Ascending aorta (tissue), 2 donors: ENCODE measurements at places on chromosomes 7 and 10. TPM values are rescaled to one million over a fixed set of nuclear protein-coding genes. Genes with fewer than 3 reads are reported as not detected.
A peak's percentile ranks its signal among the peaks of the same experiment; 100 is the strongest.

DNA sequence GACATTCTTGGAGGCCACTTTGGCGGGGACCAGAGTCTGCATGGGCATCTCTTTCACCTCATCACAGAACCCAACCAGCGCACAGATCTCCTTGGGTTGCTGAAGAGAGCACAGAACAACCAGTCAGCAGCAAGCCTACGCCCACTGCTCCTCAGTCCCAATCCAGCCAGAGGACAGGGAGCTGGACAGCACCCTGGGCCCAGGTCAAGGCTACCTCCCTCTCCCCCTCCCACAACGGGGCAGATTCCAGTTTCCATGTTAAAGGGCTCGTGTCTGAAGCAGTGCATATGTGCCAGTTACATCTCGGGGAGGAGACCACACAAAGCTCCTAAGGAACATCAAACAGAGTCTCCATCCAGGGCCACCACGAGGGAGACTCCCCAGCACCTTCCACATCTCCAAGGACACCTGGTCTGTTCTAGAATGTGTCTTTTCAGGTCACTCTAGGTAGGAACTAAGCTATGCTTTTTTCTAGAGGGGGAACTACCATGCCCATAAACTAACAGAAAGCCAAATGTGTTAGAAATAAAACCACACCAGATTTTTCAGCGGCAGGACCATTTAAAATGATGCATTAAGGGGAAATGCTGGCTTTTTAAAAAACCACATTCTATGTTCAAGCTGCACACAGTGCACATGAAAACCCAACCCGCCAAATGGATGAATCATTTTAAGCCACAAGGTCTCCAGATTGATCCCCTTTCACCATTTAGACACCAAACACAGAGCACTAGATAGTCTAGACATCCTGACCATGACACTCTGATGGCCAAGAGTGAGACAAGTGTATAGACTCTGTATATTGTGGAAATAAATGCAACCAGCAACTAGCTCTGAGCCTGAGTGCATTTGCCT lies 28.9 kb downstream of the PSAP start:
- no peak for DNase-seq

- DNase-seq = no peak
Measured at GRCh38 chr10:29835055-29835454, 200.3 kb upstream of the SVIL start.

DNA sequence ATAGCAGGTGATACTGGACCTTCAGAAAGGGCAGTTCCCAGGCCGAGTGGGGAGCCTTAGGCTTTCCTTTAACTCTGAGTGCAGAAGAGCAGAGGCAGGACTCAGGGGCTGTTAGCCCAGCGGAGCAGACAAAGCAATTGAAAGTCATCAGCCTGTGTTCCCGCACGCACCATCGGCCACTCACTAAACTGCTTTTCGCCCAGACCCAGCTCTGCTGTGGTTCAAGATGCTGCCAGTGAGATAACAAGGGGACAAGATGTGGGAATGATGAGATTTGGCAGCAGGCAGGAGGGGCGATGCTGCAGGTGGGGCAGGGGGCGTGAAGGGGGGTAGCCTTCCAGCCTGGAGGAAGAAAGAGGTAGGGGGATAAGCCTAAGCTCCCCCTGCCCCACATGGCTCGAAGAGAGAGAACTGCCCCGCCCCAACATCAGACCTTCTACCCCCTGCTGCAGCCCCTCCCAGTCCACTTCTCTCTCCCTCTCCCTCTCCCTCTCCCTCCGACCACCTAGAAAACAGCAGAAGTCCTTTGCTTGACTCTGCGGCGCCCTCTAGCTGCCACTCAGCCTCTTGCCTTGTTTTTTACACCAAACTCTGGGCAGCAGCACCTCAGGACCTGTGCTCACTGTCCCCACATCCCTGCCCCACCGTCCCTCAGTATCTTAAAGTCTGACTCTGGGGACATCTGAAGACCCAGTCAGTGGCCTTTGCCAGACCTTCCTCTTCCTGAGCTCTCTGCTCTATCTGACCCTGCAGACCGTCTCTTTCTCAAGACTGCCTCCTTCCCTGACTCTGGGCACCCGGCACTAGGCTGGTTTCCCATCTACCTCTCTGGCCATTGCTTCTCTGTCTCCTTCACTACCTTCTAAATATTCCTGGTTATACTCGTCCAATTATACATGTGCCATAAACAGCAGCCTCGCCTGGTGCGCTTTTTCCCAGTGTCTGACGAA lies 110.5 kb downstream of the C10orf105 start:
- DNase-seq = no peak

DNA sequence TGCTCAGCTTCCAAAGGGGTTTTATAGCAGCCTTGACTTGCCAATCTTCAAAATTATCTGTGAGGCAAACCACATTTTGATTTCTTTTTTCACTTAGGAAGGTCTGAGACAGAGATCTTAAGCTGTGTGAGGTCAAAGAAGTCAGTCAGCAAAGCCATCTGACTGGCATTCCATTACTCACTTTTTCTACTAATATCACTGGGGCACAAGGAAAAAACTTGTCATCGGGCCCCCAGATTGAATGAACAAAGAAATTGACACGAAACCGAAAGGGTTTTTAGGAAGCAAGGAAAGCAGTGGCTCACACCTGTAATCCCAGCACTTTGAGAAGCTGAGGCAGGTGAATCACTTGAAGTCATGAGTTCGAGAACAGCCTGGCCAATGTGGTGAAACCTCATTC lies 78.5 kb upstream of the FRMD4A start:
- no peak for DNase-seq

DNA sequence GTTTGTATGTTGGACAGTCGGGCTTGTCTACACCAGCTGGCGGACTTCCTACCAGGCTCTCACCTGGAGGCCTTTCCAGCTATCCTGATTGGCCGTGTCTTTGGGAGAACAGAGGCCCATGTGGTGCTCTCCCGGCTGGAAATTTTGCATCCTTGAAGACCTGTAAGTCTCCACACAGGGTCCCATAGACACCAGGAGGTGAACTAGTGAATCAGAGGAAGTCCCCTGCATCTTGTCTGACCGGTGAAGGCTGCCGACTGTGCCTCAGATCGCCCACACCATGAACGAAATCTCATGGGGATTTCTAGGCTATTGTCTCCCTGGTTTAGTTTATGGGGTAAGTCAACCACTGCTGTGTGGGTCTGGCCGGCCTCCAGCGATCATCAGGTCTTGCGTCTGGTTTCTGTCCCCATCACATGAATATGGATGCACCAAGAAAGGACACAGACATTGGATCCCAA lies 108.4 kb upstream of the LYZL2 start:
- DNase-seq = no peak

DNA sequence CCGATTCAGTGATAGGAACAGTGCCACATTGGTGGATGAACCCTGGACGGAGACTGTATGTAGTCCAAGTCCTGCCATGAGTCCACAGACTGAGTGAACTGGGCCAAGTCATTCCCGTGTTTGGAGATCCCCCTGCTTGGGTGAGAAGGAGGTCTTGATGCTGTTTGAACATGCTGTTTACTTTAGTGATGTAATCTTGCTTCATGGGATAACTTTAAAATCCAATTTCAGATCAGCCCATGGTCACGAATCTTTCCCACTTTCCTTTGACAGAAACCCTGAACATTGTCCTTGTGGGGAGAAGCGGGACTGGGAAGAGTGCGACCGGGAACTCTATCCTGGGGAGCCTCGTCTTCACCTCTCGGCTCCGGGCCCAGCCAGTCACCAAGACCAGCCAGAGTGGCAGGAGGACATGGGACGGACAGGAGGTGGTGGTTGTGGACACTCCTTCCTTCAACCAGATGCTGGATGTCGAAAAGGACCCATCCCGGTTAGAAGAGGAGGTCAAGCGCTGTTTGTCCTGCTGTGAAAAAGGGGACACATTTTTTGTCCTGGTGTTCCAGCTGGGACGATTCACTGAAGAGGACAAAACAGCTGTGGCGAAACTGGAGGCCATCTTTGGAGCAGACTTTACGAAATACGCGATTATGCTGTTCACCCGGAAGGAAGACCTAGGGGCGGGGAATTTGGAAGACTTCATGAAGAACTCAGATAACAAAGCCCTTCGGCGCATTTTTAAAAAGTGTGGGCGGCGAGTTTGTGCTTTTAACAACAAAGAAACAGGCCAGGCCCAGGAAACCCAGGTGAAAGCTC lies 26.6 kb downstream of the GIMAP8 start:
- DNase-seq = no peak

GRCh38 chr10:22111705-22112104 lies 106.1 kb downstream of the EBLN1 start:
- DNase-seq = no peak

- DNase-seq = no peak
Measured at GRCh38 chr10:82742478-82742877, 867.5 kb downstream of the NRG3 start.

GRCh38 chr7:105215821-105216220 lies 172.9 kb downstream of the SRPK2 start:
- DNase-seq = no peak

GRCh38 chr7:95526128-95526738 lies 40.5 kb downstream of the ASB4 start:
- no peak for DNase-seq

DNA sequence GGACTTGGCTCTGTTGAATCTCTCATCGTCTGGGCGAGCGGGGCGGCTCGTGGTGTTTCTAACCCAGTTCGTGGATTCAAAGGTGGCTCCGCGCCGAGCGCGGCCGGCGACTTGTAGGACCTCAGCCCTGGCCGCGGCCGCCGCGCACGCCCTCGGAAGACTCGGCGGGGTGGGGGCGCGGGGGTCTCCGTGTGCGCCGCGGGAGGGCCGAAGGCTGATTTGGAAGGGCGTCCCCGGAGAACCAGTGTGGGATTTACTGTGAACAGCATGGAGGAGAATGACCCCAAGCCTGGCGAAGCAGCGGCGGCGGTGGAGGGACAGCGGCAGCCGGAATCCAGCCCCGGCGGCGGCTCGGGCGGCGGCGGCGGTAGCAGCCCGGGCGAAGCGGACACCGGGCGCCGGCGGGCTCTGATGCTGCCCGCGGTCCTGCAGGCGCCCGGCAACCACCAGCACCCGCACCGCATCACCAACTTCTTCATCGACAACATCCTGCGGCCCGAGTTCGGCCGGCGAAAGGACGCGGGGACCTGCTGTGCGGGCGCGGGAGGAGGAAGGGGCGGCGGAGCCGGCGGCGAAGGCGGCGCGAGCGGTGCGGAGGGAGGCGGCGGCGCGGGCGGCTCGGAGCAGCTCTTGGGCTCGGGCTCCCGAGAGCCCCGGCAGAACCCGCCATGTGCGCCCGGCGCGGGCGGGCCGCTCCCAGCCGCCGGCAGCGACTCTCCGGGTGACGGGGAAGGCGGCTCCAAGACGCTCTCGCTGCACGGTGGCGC lies at the start of gene EN2:
EN2 (plus strand) TSS at position 19 of the 767 bp plus-strand sequence; CDS start at position 268, 249 bp downstream.
- DNase-seq = no peak

- peak; percentile 19 for DNase-seq
Measured at GRCh38 chr10:103820101-103821062, 35.0 kb downstream of the SH3PXD2A start.

- no peak for DNase-seq
Measured at GRCh38 chr10:98274562-98274961, 6.6 kb upstream of the LOXL4 start.

ZC3HAV1L gene
- total RNA-seq = 29.1 TPM

NOD1 gene
- total RNA-seq = 20.0 TPM

EPHB6 gene
- 13.1 TPM for total RNA-seq

GAD2 gene
- total RNA-seq = not detected

SPAG6 gene
- total RNA-seq = not detected

ZNF727 gene
- not detected for total RNA-seq

MARVELD1 gene
- 43.7 TPM for total RNA-seq
